Fibroblast of skin of right biceps (primary cell): ENCODE measurements at places on chromosomes 12 and 14.

- DNase-seq: no peak
Observed at GRCh38 chr14:22861651-22862050, 9.9 kb upstream of the LRP10 start.

DNA sequence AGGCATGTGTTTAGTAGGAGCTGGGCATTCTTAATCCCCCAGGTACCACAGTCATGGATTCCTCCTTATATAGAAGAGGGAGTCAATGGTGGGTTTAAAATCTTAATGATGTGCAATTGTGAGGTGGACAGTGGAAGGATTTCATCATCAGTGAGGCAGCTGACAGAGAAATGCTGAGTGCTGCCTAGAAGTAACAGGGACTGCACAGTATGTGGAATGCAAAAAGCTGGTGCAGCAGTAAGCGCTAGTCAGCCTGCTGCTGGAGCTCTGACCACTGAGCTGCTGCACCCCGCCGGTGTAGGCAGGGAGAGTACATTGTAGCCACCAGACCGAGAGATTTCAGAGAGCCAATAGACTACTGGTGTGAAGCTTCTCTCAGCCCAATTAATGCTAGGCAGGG lies 80.5 kb upstream of the DACT1 start:
- peak; percentile 7 for DNase-seq

DNA sequence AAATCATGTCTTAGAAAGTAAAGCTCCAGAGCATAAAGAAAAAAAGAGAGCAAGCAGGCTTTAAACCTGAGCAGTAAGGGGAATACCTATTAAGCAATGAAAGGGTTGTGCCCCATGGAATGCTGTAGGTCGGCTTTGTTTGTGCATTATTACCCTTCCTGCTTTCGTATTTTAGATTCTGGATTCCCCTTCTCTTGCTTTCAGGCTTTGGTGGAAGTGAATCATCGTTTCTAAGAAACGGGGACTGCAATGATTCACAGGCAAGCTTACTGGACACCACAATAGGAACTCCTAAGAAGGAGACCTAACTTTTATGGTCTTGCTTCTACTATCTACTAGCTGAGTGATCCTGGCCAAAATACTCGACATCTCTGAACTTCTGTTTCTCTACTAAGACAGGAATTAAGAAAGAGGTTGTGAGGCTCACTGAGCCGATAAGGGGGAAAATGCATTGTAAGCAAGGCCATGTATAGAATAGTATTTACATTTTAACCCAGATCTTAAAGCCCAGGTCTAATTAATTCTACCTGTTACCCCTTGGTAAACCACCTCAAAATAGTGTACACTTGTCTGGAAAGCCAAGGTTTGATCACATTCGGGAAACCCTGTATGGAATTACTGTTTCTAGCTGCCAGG lies 1.2 kb upstream of the BMAL2 start:
- DNase-seq: peak; percentile 92

GRCh38 chr12:20628999-20629398 lies 66.1 kb upstream of the SLCO1C1 start:
- DNase-seq: no peak

GRCh38 chr14:80167793-80168448 lies 43.4 kb downstream of the DIO2 start:
- DNase-seq: no peak

GRCh38 chr12:80717856-80718255 lies 1.1 kb downstream of the MYF5 start:
- DNase-seq: no peak

GRCh38 chr14:61681413-61681812 lies 13.9 kb upstream of the HIF1A start:
- no peak for DNase-seq

- DNase-seq: no peak
Observed at GRCh38 chr12:12984149-12984548, 15.9 kb downstream of the HEBP1 start.

GRCh38 chr12:112226768-112227167 lies 101.4 kb downstream of the TRAFD1 start:
- DNase-seq: no peak

DNA sequence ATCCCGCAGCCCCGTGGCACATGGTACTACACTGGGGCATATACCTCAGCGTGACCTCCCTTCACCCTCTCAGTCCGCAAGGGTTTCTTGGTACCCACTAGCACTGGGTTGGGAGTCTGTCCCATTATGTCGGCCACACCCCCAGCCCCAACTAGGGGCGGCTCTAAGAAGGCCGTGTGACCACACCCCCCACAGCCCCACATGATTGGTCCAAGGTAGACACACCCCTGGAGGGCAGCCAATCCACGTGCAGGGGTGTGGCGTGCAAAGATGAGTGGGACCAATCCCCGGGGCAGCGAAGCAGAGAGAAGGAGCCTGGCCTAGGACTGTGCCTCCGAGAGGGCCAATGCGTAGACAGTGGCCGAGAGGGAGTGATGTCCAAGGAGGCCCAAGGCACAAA lies 34.6 kb upstream of the BEGAIN start:
- DNase-seq: no peak

GRCh38 chr14:39376667-39377403 lies 55.4 kb downstream of the FBXO33 start:
- peak; percentile 25 for DNase-seq

DNA sequence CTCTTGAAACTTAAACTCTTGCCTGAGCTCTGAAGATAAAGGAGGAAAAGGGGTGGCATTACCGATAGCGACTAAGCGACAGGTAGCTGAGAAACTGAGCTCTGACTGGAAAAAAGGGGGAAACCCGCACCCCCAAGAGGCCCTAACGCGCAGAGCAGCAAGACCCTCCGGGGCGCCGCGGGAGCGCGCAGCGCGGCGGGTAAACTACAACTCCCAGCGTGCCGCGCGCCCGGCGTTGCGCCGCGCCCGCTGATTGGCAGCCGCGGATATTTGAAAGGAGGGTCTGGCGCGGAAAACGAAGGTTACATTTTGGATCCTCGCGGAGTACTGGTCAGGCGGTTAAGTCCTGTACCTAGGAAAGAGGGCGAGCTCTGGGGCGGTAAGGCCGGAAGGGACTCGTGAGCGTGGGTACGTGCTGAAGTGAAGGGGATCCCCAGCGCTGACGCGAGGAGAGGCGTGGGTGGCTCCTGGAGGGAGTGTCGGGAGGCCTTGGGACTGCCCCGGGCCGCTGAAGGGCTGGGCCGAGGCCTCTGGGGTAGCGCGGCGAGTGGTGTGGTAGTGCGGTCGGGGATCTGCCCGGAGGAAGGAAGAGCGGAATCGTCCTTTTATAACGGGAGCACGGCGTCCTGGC lies at the start of gene ESPL1:
ESPL1 (plus strand) TSS at position 301 of the 631 bp plus-strand sequence. CDS start 468 bp downstream, outside the sequence.
- peak; percentile 78 for DNase-seq
